ENCODE measurements at places on chromosomes 11 and 22.

GRCh38 chr11:15073361-15074205 lies at the start of gene CALCB:
Gene CALCB, plus strand, starts transcription at chr11:15073593. Its CDS starts 1,126 bp downstream, at chr11:15074719.
- DNase-seq: peak; percentile 28

- DNase-seq: no peak
Measured at GRCh38 chr11:122173587-122173986, 57.6 kb upstream of the BLID start.

GRCh38 chr11:108097179-108097578 lies 24.2 kb upstream of the ACAT1 start:
- DNase-seq: no peak

- no peak for DNase-seq
Measured at GRCh38 chr11:121881806-121882205, 234.2 kb downstream of the BLID start.

DNA sequence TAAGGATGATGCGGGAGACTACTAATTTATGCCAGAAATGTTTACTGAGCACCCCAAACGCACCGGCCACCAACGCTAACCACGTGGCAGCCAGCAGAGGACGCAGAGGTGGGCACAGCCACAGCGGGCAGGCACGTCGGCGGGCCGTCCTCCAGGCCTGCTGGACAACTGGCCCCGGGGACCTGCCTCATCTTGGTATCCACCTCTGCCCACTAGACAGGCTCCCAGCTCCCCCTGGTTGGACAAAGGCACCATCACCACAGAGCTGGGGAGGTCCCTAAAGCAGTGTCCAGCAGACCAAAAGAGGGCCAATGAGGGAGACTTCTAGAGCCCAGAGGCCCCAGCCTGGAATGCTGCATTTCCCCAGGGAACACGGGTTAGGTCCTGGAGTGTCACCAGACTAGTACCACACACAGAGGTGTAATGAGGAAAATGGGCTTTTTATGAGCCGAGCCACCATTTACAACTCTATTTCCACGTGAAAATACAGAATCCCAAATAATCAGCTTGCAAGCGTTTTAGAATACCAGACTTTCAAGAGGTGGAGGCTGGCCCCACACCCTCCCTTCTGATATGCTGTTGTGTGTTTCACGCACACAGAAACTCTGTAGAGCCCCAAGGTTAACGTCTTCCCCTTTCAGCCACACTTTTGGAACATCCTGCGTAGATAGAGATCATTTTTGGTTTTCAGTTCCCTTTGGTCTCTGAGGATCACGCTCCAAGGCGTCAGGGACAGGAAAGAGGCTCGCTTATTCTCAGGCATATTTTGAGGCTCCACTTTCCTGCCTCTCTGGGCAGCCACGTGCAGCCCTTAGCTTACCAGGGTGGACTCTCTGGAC lies 23.7 kb upstream of the BID start:
- no peak for DNase-seq
